ENCODE measurements at places on chromosomes 3 and 15.
A peak's percentile ranks its signal among the peaks of the same experiment; 100 is the strongest.

GRCh38 chr15:56913241-56913640, 5.2 kb upstream of the TCF12 start:
- DNase-seq, result no peak

GRCh38 chr15:59678620-59679019, 10.5 kb downstream of the BNIP2 start:
- no peak for DNase-seq

DNA sequence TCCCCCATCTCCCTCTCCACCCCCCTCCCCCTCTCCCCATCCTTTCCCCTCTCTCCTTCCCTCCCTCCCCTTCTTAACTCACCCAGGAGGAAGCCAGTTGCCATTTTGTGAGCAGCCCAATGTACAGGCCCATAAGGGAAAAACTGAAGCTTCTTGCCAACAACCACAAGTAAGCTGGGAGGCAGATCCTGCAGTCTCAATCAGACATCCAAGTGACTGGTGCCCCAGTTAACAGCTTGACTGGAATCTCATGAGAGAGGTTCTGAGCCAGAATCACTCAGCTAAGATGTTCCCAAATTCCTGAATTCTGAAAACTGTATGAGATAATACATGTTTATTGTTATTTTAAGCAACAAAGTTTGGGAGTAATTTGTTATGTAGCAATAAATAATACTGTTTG, 90.7 kb downstream of the C3orf70 start:
- DNase-seq, result no peak

DNA sequence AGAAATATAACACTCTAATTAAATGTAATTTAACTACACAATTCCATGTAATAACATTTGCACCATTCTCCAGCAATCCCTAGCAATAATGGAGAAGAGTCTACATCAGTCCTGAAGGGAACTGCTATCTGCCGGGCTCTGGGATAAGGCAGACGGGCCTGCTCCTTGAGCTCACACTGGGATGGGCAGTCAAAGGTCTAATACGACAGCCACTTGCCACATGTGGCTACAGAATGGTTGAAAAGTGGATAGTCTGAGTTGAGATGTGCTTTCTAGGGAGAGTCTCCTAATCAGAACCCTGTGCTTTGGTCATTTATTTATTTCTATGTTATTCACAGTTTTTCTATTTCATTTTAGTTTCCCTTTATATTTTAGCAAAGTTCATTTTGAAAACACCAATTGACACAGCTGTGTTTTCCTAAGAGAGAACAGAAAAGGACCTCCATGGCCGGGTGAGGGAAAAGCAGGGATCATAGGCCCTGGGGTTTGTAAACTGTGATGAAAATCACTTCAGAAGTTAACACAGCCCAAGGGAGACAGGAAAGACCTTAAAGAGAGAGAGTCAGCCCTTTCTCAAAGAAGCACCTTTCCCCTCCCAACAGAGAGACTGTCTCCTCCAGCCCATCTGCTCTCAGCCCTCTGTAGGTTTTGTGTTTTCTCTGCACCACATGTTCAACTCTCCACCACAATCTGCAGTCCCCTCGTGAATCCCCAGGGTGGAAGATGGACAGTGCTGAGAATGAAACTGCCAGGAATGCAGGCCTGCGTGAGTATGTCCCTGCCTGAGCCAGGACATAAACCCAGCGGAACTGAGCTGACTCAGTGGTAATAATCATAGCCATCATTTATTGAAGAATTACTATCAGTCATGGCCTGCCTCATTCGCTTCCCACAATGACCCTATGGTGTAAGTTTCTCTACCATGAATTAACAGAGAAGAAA, 11.6 kb downstream of the FSIP1 start:
- peak; percentile 82 for DNase-seq

DNA sequence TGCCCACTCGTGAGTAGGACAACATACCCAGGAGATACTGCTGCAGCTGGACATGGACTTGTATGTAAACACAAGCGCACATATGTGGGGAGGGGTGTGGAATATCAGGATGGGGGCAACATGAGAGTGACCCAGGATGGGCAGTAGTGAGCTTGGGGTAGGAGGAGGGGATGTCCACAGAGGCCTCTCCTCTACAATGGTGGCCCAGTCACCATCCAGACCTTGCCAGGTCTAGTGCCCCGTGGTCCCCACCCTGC, 266 bp upstream of the ZBTB47 start:
- no peak for DNase-seq
